ENCODE measurements at places on chromosomes 2 and 18. TPM values are rescaled to one million over a fixed set of nuclear protein-coding genes. Genes with fewer than 3 reads are reported as not detected.

The KCNG2 gene
- total RNA-seq, result not detected

The NEB gene
- 0.48 TPM for total RNA-seq

The EIPR1 gene
- total RNA-seq, result 36.2 TPM

The POTEC gene
- total RNA-seq, result not detected

The RTP5 gene
- total RNA-seq, result not detected

The SLC4A3 gene
- total RNA-seq, result not detected

The KLHL30 gene
- not detected for total RNA-seq

The MAPRE2 gene
- 48.6 TPM for total RNA-seq

The SOWAHC gene
- 0.25 TPM for total RNA-seq

The EFR3B gene
- total RNA-seq, result 0.06 TPM

The SLC9A4 gene
- total RNA-seq, result 0.07 TPM

The ANKRD30BL gene
- total RNA-seq, result not detected

The GPAT2 gene
- total RNA-seq, result 3.3 TPM

The MOB1A gene
- total RNA-seq, result 165 TPM

The FAM237A gene
- not detected for total RNA-seq

The CBLN2 gene
- not detected for total RNA-seq

The ADD2 gene
- 16.8 TPM for total RNA-seq

The SKA1 gene
- 51.4 TPM for total RNA-seq

The SIX2 gene
- not detected for total RNA-seq

The CEBPZOS gene
- 38.5 TPM for total RNA-seq

The PFN4 gene
- not detected for total RNA-seq

The LYG1 gene
- 1.6 TPM for total RNA-seq

The TAF4B gene
- 9.3 TPM for total RNA-seq

The MBD5 gene
- 41.1 TPM for total RNA-seq

Measured in activated CD4-positive, alpha-beta T cell treated with anti-CD3 and anti-CD28 coated beads, Interleukin-2, amount 10 ng/mL, durations not matched to agents 7 days and 5 days (primary cell).